ENCODE measurements at places on chromosomes 5 and 9. TPM values are rescaled to one million over a fixed set of nuclear protein-coding genes. Genes with fewer than 3 reads are reported as not detected.

The TAF11L10 gene
- total RNA-seq = 1.4 TPM

The SEMA4D gene
- 16.7 TPM for total RNA-seq

The ZNF354C gene
- total RNA-seq = 7.6 TPM

DNA sequence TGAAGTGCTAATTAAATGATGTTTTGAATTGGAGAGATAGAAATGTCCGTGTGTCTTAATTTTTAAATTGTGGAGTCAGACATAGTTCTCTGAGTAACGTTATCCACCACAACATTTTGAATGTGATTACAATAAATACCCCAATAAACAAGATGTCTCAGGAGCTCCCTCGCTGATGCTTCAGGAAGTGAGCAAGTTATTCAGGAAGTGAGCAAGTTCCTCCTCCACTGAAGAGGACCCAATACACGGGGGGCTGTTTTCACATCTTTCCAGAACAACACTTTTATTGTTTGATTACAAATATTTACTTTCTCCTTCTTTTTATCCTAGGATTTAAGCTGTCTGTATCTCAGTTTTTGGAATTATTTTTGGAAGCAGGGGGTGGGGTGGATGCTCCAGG, 363.8 kb downstream of the LRRC70 start:
- DNase-seq = peak; percentile 69

DNA sequence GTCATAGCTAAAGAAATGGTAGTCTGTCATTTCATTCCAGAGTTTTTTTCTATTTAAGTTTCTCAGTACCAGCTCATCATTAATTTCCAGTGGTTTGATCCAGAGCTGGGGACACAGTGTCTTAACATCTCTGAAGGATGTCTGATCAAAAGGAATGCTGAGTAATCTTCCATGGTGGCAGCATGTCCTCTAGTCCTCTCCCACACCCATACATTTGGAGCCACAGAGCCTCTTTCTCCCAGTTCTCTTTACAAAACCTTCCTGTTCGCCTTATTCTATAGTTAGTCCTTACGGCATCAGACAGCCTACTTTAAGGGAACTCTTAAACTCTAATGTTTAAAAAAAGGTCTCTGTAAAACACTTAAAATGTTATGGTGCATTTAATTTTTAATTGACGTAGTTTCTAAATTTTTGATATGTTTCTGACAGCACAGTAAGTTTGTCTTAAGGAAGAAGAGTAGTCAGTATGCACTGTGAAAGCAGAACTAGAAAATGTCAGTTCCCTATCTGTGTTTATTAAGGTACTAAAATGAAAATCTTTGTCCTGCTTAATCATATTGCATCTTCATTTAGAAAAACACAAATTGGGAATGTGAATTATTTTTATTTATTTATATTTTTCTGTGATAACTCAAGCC, 96.8 kb downstream of the INIP start:
- no peak for DNase-seq

- no peak for DNase-seq
These were observed 515.9 kb upstream of the CYLC2 start for GRCh38 chr9:102479191-102479590.

- no peak for DNase-seq
These were observed 124.7 kb downstream of the PALM2AKAP2 start for GRCh38 chr9:109904666-109905065.

DNA sequence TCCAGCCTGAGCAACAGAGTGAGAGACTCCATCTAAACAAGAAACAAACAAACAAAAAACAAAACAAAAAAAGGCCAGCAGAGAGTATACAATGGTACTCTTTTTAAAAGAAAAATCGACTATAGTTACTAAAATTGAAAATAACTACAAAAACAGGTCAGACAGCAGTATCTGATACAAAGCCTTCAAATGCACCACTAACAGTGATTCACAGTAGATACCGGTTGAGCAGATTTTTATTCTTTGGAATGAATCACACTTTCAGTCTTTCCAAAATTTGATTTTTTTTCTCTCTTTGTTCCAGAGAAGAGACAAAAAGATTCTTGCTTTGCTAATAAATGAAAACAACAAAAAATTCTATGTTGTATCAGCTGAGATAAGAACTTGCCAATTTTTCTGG, 36.9 kb downstream of the ROR2 start:
- no peak for DNase-seq

GRCh38 chr5:32136342-32136741, 37.8 kb downstream of the GOLPH3 start:
- no peak for DNase-seq

Measured in A673 (cell line).